ENCODE measurements at places on chromosomes 7 and 10.
A peak's percentile ranks its signal among the peaks of the same experiment; 100 is the strongest.

GRCh38 chr7:73704640-73705550, 14.6 kb downstream of the STX1A start:
- no peak for DNase-seq

GRCh38 chr10:51700228-51700817, 928 bp upstream of the CSTF2T start:
- peak; percentile 30 for DNase-seq

DNA sequence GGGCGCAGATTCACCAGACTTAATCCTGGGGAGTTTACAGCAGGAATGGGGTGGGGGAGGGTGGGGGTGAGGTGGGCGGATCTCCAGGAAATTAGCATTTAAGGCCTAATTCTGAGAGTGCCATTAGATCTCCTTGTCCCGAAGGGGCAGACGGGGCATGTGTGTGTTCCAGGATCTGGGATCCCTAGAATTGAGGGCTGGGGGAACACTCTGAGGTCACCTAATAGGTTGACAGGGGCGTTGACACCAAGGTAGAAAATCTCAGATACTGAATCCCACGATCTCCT, 9.4 kb upstream of the EPHB4 start:
- DNase-seq, result no peak

DNA sequence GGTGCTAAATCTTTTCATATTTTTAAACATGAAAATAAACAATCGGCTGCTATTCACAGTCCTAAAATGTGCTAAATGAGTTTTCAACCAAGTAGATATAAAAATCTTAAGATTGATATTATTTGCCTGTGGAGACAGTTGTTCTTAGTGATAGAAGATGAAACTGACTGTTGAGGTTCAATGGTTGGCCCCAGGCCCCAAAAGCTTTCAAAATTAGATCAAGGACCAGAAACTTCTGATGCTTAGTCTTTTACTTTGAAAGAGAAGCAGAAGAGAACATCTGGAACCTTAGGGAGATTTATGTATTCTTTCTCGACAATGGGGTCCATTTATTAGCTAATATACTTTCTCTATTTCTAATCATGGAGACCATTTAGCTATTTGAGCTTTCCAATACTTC, 155.8 kb downstream of the REEP3 start:
- DNase-seq, result no peak

GRCh38 chr10:14612873-14613587, 161.7 kb downstream of the FAM107B start:
- DNase-seq, result no peak

- no peak for DNase-seq
These were observed 13.7 kb downstream of the AGR2 start for GRCh38 chr7:16791071-16791470.

- no peak for DNase-seq
These were observed 1.4 kb upstream of the VSTM4 start for GRCh38 chr10:49116509-49117375.

DNA sequence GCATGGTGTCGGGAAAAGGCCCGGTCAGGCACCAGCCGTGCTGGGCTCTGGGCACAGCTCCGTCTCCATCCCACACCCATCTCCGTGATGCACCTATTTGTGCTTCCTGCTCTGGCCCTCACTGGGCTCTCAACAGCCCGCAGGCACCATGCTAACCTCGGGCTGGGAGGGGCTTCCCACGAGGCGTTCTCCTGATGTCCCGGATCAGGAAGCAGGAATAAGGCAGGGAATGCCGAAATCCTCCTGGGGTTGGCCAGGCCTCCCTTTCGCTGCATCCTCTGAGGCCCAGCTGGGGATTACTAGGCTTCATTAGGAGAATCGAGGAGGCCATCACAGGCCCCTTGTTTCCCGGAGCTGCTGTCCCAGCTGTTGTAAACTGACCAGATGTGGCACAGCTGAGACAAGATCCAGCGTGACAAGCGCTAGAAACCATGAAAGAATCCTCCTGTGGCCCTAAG, 72.0 kb downstream of the FAM53B start:
- DNase-seq, result no peak

DNA sequence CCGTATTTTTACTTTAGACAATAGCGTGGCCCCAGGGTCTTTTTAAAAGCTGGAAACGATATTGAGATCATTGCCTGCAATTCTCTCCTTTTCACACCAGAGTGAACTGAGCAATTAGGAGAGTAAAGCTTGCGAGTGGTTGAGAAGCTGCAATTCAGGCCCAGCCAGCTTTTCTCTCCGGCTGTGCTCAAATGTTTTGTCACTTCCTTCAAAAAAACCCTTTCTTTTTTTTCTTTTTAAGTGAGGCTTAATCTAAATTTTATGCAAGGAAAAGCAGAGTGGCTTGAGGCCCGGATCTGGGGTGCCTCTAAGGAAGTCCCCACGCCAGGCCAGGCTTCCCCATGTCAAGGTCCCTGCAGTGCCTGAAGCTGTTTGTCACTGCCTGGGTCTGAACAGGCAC, 433.9 kb downstream of the GLRX3 start:
- DNase-seq, result no peak

GRCh38 chr7:139898483-139898882, 69.4 kb downstream of the TBXAS1 start:
- no peak for DNase-seq

DNA sequence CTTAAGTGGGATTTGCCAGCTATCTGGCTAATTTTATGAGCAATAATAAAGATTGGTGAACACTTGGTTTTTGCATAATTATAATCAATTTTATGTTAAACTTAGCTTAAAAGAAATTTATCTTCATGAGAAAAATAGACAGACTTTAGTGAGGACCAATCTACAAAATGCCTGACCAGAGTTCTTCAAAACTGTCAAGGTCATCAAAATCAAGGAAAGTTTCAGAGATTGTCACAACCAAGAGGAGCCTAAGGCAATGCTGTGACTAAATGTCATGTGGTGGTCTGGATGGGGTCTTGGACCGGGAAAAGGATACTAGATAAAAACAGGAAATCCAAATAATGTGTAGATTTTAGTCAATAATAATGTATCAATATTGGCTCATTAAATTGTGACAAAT, 17.7 kb upstream of the FAM170B start:
- no peak for DNase-seq

DNA sequence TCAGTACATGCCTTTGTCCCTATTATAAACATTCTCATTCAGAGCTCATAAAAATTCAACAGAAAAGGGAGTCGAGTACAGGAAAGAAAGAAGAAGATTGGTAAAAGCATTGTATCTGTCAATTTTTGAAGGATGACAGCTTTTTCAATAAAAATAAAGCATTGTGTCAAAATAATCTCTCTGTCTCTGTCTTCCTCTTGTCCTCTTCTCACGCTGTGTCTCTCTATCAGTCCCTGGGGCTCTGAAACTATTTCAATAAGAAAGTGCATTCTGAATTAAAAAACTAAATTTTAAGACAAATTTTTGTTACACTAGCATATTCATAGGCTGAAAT, 248.4 kb downstream of the TNS3 start:
- DNase-seq, result no peak

DNA sequence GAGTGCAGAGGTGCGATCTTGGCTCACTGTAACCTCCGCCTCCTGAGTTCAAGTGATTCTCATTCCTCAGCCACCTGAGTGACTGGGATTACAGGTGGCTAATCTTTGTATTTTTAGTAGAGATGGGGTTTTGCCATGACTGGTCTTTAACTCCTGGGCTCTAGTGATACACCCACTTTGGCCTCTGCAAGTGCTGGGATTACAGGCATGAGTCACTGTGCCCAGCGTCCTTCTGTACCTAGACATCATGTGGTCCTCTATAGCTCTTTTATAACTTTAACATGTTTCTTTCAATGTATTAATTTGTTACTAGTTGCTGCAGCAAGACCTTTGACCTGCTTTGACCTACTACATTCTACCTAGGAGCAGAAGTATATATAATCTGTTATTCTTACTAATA, 38.7 kb upstream of the BICC1 start:
- no peak for DNase-seq

GRCh38 chr10:101485681-101486554, 102.1 kb downstream of the POLL start:
- DNase-seq, result no peak

DNA sequence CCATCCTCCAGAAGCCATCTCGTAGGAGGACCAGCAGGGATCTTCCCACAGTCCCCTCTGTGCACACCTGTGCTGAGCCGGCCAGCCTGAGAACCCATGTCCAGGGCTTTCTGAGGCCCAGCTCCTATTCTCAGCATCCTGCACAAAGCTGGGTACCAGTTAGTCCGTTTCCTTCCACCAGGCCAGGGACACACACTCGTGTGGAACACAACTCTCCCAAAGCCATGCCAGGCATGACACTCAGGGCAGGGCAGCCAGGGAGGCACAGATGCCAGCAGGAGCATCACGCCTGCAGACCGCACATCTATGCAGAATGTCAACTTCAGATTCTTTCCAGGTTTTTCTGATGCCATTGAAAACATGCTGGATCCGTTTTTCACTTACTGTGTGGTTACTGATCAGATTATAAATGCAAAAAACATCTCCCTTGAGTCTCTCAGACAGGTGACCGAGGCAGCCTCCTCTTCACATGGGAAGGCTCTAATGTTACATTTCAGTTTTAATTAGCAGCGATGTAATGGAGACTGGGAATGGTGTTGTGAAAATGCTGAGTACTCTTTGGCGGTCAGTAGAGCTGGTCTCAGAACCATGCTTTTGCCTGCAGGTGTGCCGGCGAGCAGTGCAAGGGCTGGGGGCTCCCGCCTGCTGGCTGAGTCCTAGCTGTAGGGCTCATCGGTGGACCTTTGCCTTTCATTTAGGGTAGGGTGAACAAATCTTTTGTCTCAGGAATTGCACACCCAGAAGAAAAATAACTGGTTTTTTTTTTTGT, 3.3 kb upstream of the SUN1 start:
- no peak for DNase-seq

GRCh38 chr7:134022286-134022911, 104.7 kb upstream of the LRGUK start:
- DNase-seq, result no peak

DNA sequence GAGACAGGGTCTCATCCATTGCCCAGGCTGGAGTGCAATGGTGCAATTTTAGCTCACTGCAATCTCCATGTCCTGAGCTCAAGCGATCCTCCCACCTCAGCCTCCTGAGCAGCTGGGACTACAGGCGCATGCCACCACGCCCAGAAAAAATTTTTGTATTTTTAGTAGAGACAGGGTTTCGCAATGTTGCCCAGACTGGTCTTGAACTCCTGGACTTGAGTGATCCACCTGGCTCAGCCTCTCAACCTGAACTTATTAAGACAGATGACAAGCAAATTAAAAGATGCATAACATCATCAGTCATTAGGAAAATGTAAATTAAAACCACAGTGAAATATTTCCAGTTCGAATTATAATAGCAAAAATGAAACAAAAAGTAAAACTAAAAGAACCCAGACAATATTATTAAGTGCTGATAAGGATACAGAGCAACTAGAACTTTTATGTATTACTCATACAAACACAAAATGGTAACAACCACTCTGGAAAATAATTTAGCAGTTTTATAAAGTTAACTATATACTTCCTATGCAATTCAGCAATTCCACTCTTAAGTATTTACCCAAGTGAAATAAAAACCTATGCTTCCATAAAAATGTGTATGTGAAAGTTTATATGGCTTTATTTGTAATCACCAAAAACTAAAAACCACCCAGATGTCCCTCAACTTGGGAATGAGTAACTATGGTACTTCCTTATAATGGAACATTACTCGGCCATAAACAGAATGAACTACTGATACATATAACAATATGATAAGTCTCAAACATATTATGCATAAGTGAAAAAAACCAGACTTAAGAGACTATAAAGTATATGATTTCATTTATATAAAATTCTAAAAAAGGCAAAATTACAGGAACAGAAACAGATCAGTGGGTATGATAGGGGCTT, 15.3 kb downstream of the ZFAND4 start:
- no peak for DNase-seq

GRCh38 chr10:114405011-114405350, 679 bp upstream of the AFAP1L2 start:
- no peak for DNase-seq

DNA sequence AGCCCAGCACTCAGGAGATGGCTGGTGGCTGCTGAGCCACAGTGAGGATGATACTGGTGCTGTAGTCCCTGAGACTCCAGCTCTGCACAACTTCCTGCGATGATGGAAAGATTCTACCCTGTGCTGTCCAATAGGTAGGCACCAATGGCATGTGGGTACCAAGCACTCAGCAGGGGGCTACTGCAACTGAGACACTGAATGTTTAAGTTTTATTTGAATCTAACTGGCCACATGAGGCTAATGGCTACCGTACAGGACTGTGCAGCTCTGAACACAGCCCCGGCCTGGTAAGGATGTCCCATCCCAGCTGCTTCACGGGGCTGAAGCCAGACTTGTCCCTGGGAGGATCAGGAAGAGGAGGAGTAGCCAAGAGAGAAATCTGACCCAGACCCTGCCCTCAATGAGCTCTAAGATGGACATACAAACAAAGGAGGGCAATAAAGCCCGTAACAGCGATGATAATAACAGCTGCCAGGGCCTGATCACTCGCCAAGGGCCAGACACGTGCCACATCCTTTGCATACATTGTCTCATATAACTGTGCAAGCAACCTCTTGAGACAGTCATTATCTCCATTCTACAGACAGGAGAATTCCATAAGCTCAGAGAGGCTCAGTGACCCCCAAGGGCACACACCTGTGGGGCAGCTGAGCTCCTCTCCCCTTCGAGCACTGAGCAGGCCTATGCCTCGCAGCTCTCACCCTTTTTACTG, 3.8 kb downstream of the GPRIN2 start:
- no peak for DNase-seq

DNA sequence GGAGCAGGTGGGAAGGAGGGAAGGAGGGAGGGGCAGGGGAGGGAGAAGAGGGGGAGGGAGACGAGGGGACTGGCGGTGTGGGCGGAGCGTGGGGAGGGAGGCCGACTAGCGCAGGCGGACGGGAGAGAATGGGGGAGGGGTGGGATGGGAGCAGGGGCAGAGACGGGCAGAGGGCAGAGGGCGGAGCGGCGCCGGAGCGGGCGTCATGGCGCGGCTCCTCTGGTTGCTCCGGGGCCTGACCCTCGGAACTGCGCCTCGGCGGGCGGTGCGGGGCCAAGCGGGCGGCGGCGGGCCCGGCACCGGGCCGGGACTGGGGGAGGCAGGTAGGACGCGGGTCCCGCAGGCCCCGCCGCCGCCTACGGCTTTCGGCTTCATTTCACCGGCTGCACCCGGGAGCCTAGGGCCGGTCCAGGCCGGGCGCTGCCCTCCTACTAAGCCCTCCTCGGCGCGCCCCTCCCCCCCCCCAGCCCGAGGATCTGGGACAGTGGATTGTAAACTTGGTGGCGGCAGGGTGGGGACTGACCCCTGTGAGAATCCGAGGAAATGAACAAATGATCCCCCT, at the start of gene MSRB2:
MSRB2 (plus strand) TSS at position 176 of the 562 bp plus-strand sequence; CDS start at position 206, 30 bp downstream.
- DNase-seq, result peak; percentile 9

- DNase-seq, result no peak
These were observed 1.7 kb downstream of the CCSER2 start for GRCh38 chr10:84329986-84330651.

GRCh38 chr7:48158404-48158803, 12.9 kb upstream of the ABCA13 start:
- no peak for DNase-seq

Data from activated CD4-positive, alpha-beta T cell treated with anti-CD3 and anti-CD28 coated beads, Interleukin-2, amount 50 U/mL, for 24 hours (primary cell).